ENCODE measurements at places on chromosomes 3 and 15. TPM values are rescaled to one million over a fixed set of nuclear protein-coding genes. Genes with fewer than 3 reads are reported as not detected.
A peak's percentile ranks its signal among the peaks of the same experiment; 100 is the strongest.

GRCh38 chr15:74869726-74870407 is 3.3 kb downstream of the SCAMP2 start:
- no peak for DNase-seq

GRCh38 chr3:53238051-53238850 is 17.6 kb downstream of the TKT start:
- DNase-seq: peak; percentile 60

DNA sequence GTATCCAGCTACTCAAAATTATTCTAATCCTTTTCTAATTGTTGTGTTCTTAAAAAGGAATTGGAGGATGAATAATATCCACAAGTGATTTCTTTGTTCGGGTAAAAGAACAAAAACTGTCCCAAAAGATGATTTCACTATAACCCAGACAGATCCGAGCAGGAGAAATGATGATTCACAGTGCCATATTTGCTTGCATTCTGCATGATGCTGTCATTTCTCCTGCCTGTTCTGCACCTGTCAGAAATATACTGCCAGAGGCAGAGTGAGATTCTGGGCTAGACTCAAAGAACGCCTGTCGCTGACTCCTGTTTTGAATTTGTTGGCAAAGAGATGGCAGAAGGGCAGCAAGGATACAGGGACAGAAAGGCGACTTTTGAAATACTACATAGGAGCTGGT is 34.7 kb upstream of the SLC24A5 start:
- no peak for DNase-seq

GRCh38 chr3:69425249-69425648 is 39.4 kb upstream of the FRMD4B start:
- DNase-seq: peak; percentile 21

GRCh38 chr15:101276501-101277037 is 716 bp downstream of the SELENOS start:
- DNase-seq: no peak

DNA sequence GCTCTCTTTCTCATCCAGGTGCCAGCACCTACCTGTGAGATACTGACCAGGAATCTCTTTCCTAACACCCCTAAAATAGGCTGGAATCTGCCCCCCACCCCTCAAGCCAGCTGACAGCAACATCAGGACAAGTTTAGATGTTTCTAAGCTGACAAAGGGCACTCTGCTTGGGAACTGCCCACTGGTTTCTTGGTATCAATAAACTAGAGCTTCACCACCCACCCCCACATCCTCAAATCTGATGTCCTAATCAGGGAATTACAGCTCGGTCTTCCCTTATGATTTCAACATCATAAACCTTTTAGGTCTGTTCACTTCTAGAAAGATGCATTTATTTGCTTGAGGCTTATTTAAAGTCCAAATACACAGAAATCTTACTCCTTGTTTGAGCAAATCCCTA is 34.7 kb downstream of the CEP19 start:
- DNase-seq: no peak

DNA sequence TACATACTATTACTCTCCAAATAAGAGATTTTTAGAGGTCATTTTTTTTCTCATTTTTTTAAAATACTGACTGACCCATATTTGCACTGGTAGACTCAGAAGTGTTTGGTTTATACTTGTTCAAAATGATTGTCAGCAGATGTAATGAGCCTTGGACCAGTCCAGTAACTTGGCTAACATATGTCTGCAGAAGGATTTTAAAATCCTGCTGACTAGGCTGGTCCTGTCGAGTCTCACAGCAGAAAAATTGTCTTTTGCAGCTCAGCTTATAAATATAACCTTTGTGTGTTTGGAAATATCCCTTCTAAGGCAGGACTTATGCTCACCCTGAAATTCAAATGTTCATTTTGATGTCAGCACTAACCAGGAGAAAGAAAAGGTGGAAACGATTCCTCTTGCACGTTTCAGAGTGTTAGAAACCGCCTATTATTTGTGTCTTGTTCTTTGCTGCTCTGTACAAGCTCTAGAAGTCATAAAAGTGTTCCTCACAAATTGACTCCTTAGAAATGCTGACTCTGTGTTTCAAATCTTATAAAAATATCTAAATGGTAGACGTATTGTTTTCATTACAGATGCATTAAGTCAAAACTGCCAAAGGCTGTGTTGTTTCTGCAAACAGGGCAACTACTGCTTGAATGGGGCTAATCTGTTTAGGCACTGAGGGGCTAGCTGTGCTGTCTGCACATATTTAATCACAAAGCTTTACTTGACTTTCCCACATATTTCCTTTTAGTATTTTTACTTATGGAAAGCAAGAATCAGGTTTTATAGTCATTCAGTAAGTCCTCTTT is 95.3 kb downstream of the CHL1 start:
- DNase-seq: no peak

DNA sequence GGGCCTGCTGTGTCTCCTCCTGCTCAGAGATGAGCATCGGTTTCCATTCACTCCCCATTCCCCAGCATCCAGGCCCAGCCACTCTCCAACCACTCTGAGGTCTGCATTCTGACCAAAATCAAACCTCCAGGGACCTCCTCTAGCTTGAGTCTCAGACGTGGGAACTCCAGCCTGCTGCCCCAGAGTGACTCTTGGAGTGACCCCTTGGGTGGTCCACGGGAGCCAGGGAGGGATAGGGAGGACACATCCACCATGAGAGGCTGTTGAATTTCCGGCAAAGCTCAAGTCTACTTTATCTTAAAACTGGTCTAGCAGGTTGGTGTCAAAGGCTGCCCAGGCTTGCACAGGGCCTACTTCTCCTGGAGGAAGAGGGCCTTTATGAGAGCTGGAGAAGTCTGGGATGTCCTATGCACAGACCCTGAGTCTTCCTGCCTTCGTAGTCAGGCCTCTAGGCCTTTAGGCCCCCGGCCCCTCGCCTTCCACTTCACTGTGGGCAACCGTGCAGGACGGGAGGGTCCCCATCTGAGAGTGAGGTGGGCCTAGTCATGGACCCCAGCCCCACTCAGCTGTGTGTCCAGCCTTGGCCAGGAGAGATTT is 8.9 kb downstream of the CISH start:
- DNase-seq: no peak

GRCh38 chr3:149783576-149783975 is 8.8 kb downstream of the ANKUB1 start:
- DNase-seq: no peak

- no peak for DNase-seq
Measured at GRCh38 chr3:129005526-129006303, 4.6 kb downstream of the EFCC1 start.

DNA sequence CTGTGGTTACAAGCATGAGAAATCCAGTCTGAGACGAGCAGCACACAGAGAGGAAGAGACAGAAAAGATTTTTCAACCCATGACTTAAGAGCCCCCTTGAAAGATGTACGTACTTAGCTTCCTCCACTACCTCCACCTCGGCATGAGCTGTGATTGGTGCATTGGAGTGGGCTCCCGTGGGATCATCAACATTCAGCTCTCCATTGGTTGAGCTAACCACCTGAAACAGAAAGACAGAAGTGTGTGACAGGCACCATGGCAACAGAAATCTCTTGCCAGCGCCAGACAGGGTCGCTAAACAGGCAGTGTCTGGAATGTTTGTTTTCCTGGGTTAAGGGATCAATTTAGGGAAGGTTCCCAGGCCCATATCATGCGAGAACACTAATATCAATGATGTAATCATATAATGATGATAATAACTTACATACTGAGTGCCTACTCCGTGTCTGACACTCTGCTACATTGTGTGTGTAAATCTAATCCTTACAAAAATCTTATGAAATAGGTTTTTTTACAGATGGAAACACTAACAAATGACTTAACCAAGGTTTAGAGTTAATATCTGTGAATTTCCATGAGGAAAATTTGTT is 17.5 kb upstream of the PPIB start:
- no peak for DNase-seq

DNA sequence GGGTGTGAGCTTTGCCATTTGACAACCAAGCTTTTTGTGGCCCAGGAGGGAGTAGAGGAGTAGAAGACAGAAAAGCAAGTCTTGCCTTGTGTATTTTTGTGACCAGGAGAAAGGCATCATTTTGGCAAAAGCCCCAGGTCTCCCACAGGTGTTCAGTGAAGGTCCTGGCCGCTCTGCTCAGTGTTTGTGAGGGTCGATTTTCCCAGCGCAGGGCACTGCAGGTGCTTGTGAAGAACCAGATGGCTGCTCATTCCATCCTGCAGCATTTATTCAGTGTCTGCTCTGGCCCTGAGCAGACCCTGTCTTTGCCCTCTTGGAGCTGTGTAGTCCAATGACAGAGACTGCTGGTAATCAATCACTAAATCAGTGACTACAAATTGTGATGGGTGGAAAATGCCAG is 19.5 kb downstream of the TRAK1 start:
- no peak for DNase-seq

- no peak for DNase-seq
Measured at GRCh38 chr15:100681335-100681746, 79.0 kb downstream of the ASB7 start.

DNA sequence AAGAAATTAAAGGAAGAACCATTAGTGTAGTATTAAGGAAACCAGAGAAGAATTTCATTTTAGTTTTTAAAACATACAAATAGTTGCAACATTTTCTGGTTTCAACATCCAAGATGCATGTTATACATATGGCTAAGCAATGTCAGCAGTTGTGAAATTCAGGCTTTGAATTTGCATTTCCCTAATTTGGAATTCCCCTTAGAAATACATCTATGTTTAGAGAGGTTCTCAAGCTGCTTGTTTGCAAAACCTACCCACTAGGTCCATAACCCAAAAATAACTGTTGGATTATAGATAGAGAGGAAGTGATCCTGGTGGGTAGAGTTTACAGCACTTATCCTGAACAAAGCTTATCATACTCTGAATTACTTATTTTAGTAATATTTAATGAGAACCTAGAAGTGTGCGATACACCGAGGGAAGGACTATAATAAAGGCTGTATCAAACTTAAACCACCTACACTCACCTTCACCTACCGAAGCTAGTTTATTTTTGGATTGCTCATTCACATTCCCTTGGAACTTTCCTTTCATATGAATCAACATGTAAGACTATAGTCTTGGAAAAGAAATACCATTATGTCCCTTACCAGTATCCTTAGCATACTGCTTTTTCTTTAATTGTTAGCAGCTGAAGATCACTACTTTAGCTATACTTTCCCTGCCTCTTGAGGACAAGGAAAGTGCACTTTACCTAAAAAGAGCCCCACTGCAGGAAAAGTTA is 60.6 kb downstream of the CHAC1 start:
- DNase-seq: no peak

DNA sequence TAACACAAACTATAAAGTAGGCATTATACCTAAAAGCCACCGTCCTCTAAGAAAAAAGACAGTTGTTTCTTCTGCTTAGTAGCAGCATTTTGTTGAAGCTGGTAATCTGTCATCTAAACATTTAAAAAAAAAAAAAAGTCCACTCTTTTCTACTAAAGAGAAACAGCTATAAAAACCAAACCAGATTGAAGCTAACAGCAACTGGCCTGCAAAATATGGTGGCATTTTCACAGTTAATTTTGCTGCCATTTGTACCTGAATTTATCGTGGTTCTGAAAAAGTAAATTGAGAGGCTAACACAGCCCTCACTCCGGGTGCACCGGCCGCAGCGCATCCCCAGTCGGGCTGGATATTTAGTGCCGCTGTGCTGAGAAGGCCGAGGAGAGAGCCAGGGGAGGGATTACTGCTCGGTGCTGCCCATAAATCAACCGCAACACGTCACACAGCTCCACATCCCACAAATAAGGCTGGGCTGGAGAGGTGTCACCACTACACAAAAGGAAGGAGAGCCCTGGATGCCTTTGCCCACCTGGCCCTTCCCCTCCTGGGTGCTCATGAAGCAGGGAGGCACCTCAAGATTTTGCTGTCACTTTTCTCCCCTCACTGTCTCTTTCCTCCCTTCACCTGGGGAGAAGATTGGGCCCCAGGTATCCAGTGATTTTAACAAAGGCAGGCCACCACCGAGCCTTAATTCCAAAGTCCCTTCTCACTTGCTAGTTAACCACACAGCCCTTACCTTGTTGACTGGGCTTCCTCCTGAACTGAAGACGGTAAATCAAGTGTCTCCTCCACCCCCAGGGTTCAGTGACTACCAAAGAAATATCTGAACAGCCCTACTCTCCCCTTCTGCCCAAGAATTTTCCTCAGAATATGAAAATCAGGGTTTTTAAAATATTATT is 44.4 kb downstream of the MECOM start:
- no peak for DNase-seq

DNA sequence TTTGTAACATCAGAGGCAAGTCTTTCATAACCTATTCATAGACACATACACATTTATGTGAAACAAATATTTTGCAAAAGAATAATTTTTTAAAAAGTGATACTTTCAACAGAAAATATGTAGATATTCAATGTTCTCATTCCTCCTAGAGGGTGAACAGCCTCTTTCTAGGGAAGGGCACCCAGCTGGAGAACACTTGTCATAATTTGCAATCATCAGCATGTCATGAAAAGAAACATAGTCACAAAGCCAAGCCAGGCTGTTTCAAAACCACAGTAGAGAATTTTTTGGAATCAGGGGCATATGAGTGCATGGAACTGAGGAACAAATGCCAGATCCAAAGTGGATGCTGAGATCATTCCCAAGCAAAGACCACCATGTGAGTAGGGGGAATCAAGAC is 406.9 kb upstream of the ADAMTS9 start:
- DNase-seq: no peak

- no peak for DNase-seq
Measured at GRCh38 chr15:33074212-33074611, 120.3 kb downstream of the FMN1 start.

DNA sequence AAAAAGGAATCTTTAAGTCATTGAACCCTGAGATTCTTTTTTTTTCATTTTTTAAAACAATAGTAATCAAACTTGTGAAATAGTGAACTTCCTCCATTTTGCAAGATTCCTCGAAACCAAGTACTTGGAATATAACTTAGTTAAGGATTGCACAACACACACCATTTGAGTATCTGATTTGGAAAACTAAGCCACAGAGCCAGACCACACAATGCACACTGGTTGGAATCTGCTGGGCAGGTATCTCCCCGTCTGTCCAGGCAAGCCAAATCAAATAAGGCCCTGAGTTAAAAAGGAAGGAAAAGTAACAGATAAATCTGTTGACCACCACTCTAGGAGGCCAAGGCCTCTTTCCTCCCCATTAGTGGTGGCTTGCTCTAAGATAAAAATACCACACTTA is 177.5 kb upstream of the ICE2 start:
- DNase-seq: no peak

- DNase-seq: no peak
Measured at GRCh38 chr3:155870945-155871745, 695 bp downstream of the GMPS start.

- no peak for DNase-seq
Measured at GRCh38 chr3:8186213-8186612, 315.4 kb upstream of the LMCD1 start.

The LAMB2 gene
- 213 TPM for total RNA-seq

The PP2D1 gene
- total RNA-seq: not detected

The WDR72 gene
- total RNA-seq: 5.8 TPM

The SCN5A gene
- total RNA-seq: 11.5 TPM

The ZNF35 gene
- 7.9 TPM for total RNA-seq

The TRAIP gene
- 25.5 TPM for total RNA-seq

The CPLX3 gene
- total RNA-seq: not detected

The CCR2 gene
- not detected for total RNA-seq

The CCR3 gene
- total RNA-seq: not detected

The MUC20 gene
- total RNA-seq: 2.4 TPM

The MUC13 gene
- total RNA-seq: 0.44 TPM

The ANKUB1 gene
- not detected for total RNA-seq

The MELTF gene
- total RNA-seq: 47.6 TPM
